ENCODE measurements at places on chromosomes 13 and 19.
A peak's percentile ranks its signal among the peaks of the same experiment; 100 is the strongest.

- DNase-seq: no peak
Measured at GRCh38 chr13:23212671-23213070, 31.9 kb downstream of the SGCG start.

- no peak for DNase-seq
Measured at GRCh38 chr13:69882451-69882850, 225.2 kb upstream of the ATXN8OS start.

GRCh38 chr13:27745301-27745700, 47.0 kb upstream of the GSX1 start:
- DNase-seq: no peak

DNA sequence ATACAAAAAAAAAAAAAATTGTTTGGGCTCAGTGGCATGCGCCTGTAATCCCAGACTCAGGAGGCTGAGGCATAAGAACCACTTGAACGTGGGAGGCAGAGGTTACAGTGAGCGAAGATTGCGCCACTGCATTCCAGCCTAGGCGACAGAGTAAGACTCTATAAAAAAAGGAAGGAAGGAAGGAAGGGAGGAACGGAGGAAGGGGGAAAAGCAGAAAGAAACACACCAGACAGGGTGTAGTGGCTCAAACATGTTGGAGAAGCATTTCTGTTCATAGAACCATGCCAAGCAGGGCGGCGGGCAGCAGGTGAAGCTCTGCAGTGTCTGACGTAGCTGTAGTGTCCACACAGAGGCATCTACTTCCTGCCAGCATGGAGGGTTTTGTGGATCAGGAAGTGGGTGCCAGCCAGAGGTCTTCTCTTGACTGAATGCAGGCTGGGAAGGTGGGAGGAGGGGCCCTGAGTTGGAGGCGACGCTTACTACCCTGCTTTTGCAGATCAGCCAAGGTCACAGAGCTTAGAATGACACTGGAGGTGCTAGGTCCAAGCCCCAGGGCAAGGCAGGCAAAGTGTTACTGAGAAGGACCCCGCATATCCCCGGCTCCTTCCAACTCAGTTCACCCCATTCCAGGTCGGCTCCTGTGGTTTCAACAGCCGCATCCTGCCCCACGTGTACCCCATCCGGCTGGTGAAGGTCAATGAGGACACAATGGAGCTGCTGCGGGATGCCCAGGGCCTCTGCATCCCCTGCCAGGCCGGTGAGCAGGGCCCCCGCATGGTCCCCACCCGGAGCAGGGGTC, 11.6 kb upstream of the PGLS start:
- peak; percentile 87 for DNase-seq

DNA sequence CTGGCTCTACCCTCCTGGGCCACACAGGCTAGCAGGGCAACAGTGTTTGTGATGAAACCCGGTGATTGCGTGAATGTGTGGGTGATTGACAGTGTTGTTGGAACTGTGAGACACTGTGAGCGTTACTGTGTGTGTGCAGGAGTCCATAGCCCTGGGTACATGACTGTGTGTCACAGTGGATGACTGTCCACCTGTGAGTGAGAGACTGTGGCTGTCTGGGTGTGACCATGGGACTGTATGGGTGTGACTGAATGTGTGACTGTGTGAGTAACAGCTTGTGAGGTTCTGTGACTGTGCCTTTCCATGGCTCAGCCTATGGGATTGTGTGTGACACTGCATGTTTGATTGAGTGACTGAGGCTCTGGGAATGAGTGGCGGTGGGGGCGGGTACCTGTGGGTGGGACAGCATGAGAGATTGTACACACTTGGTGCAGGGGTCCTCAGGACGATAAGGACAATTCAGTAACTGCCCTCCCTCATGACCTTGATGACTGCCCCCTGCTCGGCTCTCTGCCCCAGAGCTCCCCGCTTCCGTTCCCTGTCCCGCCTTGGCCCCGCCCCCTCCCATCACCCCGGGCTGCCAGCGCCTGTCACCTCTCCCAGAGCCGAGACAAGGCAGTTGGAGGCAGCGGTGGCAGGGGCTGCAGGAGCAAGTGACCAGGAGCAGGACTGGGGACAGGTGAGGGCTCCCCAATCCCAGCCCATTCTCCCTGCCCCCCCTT, at the start of gene GIPR:
GIPR (plus strand) TSS at position 602 of the 722 bp plus-strand sequence. CDS start 1,300 bp downstream, outside the sequence.
- DNase-seq: peak; percentile 66

All from lower lobe of right lung (tissue), 2 donors.